Stimulated activated CD4-positive, alpha-beta T cell treated with anti-CD3 and anti-CD28 coated beads, TNF-alpha, amount 100 ng/mL, for 24 hours (primary cell): ENCODE measurements at places on chromosomes 3 and 15.

DNA sequence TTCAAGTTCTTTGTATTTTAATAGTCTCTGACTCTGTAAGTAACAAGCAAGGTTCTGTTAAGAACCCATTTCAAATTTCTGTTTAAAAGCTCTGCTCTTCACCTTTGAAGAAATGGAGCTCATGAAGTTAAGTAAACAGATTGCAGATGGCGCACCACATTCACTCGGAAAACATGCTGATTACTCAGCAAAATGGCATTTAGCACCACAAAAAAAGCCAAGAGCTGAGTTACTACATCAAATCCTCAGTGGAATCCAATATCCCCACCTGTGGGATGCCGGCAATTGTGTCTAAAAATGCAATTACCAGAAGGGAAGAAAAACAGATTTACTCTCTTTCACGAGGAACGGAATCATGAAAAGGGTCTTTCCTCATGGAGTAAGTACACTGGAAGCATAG, 758.0 kb downstream of the NTRK3 start:
- no peak for DNase-seq

DNA sequence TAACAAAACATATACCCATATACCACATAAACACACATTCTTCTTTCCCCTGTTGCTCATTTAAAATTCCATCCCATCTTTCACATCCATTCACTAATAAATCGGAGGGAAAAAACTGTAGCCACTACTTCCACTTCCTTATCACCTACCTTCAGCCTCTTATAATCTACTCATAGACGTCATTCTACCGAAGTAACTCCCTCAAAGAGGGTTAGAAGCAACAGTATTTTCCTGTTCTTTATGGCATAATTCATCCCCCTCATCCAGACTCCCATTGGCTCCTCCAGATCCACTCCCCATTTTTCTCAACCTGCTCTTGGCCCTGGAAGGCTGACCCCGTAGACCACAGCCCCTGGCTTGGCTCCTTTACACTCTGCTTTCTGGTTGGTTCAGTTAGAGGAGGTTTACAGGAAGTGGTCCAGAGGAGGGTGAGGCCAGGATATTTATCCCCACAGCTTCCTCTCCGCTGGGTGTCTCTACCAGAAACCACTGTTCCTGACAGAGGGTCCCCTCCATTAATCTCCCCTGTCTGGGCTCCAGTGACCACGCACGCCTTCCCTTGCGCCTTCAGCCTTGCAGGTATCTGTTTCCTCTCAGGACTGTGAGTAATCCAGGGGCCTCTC, 46.3 kb downstream of the FMN1 start:
- no peak for DNase-seq

DNA sequence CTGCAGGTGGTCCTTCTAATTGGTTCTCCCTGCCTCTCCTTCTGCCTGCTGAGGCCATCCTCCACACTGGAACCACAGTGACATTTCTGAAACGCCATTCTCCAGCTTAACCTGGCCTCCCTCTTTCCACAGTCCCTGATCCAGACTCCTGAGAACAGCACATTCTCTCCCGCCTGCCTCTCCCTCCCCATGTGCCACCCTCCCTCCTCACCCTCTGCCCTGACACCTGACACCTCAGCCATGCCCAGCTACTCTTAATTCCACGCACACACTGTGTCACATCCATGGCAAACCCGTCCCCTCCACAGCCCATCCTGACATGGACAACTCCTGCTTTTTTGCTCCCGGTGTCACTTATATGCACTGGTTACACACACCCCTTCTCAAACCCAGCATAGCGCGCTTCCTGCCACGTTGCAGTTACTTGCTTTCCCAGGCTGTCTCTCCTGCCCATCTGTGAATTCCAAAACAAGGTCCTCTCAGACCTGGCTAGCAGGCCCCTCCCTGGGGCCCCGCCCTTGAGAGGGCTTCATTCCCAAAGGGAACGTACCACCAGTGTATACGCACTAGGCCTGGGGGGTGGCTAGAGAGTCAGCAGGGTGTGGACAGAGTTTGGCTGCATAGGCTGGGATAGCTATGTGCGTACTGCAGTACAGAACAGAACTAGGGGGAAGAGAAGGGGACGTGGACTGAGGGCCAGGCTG, 92.7 kb upstream of the BLM start:
- DNase-seq = no peak

DNA sequence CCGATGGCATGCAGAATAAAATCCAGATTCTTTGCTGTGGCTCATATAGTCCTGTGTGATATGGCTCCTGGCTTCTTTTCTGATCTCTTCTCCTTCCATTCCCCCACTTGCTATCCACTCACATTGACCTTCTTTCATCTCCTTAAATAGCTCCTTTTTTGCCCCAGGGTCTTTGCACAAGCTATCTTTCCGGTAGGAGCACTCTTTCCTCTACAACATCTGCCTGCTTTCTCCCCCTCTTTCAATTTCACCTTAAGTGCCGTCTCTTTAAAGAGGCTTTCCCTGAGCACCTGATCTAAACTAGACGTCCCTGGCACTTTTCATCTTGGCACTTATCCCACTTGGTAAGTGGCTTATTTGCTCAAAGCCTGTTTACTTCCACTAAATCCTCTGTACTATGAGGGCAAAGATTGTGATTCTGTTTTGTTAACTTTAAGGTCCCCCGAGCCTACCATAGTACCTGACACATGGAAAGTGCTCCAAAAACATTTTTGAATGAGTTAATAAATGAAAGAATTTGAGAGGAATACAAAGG, 323.3 kb upstream of the TLE3 start:
- no peak for DNase-seq

GRCh38 chr3:56899851-56900250, 98.1 kb upstream of the ARHGEF3 start:
- no peak for DNase-seq

GRCh38 chr3:187063286-187064121, 75.8 kb downstream of the RPL39L start:
- no peak for DNase-seq

- DNase-seq = no peak
Measured at GRCh38 chr3:34008191-34008590, 209.8 kb downstream of the PDCD6IP start.

GRCh38 chr3:159950156-159950898, 38.3 kb upstream of the IL12A start:
- DNase-seq = no peak

DNA sequence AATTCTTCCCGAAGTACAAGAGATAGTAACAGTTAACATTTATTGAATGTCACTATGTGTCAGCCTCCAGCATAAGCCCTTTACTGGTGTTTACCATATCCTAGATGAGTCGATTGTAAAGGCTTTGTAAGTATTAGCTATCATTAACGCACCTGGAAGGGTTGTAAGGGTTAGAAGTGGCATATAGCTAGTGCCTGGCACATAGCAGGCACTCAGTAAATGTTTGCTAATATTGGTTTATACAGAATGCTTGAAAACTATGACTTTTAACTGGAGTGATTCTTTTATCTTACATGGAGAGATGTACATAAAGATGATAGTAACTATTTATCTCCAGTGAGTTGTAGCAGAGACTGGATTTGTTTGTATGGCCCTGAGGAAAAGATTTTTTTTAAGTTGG, 46.3 kb upstream of the ATP11B start:
- DNase-seq = no peak

GRCh38 chr3:185677146-185677829, 91.2 kb downstream of the SENP2 start:
- no peak for DNase-seq

GRCh38 chr3:193915613-193916012, 220.3 kb upstream of the HES1 start:
- no peak for DNase-seq

- no peak for DNase-seq
Measured at GRCh38 chr15:25761971-25762662, 101.0 kb downstream of the ATP10A start.

- DNase-seq = no peak
Measured at GRCh38 chr3:169579116-169579710, 84.3 kb downstream of the MECOM start.

GRCh38 chr3:160098261-160098908, 109.8 kb downstream of the IL12A start:
- no peak for DNase-seq

DNA sequence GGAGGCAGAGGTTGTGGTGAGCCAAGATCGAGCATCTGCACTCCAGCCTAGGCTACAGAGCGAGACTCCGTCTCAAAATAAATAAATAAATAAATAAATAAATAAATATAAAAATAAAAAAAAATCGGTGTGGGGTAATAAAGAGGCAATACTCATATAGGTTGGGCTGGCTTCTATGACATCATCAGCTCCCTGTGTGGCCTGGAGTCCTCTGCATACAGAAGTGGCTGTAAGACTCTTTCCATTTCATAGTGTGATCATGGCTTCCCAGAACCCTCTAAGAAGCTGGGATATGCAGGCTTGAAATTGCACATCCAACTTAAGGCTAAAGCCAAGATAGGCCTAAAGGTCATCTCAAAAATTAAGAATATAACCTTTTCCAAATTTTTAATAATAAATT, 101.6 kb downstream of the ZIC4 start:
- DNase-seq = no peak

GRCh38 chr3:126105691-126106187, 21.8 kb upstream of the SLC41A3 start:
- DNase-seq = no peak

GRCh38 chr15:66842710-66843441, 140.8 kb downstream of the SMAD6 start:
- DNase-seq = no peak

GRCh38 chr15:100229181-100230163, 112.3 kb downstream of the ADAMTS17 start:
- no peak for DNase-seq

DNA sequence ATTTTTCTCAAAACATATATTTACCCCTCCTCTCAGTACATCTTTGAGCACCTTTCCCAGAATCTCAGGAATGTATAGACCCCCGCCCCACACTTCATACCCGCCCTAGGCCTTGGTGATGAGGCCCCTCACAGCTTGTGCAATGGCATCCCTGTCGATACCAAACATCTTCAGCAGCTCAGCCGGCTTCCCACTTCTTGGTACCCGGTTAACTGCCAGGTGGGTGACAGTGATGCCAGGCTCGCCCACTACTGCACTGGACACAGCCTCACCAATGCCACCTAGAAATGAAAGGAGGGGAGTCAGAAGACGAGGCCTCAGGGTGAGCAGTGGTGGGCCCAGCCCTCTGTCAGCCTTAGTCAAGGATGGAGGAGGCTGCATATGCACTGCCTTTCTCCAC, 30.2 kb downstream of the TKT start:
- DNase-seq = no peak

DNA sequence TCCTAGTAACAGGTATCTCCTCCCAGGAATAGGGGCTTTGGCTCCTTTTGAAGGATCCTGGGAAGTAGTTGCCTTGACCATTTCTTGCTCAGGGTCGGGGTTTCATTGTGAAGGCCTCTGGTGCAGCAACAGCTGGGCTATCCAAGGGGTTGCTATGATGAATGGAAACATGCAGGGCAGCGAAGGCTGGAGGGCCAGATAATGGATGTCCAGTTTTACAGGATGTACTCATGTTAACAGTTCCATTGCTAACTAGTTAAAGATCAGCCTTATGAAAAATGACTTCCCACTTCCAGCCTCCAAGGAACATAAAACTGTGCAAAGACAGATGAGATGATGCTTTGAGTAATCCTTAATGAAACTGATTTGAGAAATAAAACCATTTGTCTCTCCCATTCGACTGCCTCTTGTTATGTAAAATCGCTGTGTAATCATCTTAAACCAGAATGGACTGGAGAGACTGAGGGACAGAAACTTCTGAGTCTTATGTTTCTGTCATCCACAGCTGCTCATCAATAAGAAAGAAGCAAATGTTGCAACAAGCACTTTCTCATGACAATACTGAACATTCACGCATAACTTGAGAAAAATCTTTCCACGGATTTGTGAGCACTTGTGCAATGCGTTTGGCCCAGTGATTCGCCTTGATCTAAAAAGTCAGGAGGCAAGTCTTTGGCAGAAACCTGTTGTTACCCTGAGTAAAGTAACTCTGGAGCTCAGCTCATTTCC, 473.5 kb upstream of the RGMA start:
- no peak for DNase-seq

GRCh38 chr3:69330891-69331400, 54.9 kb downstream of the FRMD4B start:
- DNase-seq = no peak

DNA sequence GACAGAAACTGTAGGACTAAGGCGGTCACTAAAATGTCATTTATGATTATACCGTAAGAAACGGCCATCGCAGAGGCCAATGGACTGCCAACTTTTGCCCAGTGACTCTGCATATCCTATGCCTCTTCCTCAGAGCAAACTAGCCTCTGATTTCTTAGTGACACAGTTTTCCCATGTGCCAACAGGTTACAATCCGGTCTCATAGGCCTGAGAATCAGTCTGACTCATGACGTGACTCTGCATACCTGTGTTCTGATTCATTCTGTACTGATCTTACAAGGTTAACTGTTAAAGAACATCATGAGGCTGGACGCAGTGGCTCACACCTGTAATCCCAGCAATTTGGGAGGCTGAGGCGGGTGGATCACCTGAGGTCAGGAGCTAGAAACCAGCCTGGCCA, 17.8 kb downstream of the RUBCN start:
- no peak for DNase-seq

- DNase-seq = no peak
Measured at GRCh38 chr3:184186902-184187207, 856 bp downstream of the ABCF3 start.

GRCh38 chr3:172869368-172869771, 118.8 kb downstream of the ECT2 start:
- no peak for DNase-seq

GRCh38 chr3:119809249-119810017, 27.5 kb downstream of the NR1I2 start:
- no peak for DNase-seq

DNA sequence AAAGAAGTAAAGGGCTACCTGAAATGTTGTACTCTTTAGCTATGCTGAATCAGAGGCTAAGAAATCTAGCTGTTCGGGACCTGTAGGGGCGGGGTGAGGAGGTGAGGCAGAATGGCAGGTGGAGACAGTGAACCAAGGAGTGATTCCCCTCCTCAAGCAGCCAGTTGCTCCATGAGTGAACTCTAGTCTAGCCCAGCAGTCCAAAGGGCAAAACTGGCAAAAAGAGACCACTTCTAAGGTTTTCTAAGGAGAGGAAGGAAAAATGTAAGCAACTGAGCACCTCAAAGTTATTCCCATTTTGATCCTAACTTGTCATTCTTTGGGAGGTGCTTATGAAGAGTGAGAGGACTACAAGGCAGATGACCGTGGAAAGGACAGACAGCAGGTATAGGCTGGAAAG, 19.3 kb upstream of the TOPAZ1 start:
- no peak for DNase-seq

GRCh38 chr15:52078876-52079700, 33.5 kb downstream of the BCL2L10 start:
- DNase-seq = peak; percentile 65

- no peak for DNase-seq
Measured at GRCh38 chr3:126480206-126480605, 4.5 kb upstream of the ZXDC start.

- no peak for DNase-seq
Measured at GRCh38 chr3:32004113-32004765, 22.7 kb downstream of the ZNF860 start.

DNA sequence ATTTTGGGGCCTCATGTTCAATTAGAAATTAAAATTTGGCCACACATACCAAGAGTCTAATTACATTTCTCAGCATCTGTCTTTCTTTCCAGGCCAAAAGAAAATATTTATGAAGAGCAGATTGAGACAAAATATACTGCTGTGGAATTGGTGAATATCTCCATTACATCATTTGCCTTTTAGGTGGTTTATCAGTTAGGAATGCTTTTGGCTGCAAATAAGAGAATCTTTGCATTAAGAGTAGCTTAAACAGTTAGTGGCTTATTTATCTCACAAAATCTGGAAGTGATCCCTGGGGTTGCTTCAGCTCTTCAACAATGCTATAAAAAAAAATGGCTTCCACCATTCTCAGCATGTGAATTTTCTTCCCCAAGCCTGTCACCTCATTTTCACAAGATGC, 308.7 kb downstream of the MAGI1 start:
- no peak for DNase-seq
